ENCODE measurements at places on chromosomes 4 and X.

DNA sequence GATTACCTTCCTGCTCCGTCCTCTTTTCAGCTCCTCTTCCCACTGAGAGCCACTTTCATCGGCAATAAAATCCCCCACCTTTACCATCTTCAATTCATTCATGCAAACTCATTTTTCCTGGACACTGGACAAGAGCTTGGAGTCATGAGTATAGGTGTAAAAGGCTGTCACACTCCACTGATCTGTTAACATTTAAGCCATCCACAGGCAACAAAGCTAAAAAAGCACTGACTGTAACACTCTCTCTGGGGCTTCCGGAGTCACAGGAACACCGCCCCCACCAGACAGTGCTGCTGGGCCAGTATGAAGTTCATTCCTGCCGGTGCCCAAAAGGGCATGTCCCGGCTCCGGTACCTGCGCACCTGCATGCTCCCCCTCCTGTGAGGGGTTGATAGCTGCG, 38.5 kb downstream of the MAGEB5 start:
- DNase-seq = no peak

DNA sequence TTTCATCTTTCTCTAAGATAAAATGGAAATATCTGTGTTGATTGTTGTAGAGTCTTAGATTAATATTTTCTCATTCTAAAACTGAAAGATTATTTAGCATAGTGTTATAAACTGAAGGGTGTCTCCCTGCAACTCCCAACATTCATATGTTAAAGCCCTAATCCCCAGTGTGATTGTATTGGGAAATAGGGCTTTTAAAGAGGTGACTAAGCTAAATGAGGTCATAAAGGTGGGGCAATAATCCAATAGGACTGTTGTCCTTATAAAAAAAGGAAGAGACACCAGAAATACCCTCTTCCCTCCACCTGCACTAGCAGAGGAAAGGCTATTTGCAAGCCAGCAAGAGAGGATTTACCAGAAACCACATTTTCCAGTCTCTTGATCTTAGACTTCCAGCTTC, 1626.4 kb downstream of the C4orf33 start:
- DNase-seq = no peak

- no peak for DNase-seq
These were observed 274.8 kb upstream of the TENM3 start for GRCh38 chr4:181968371-181968770.

DNA sequence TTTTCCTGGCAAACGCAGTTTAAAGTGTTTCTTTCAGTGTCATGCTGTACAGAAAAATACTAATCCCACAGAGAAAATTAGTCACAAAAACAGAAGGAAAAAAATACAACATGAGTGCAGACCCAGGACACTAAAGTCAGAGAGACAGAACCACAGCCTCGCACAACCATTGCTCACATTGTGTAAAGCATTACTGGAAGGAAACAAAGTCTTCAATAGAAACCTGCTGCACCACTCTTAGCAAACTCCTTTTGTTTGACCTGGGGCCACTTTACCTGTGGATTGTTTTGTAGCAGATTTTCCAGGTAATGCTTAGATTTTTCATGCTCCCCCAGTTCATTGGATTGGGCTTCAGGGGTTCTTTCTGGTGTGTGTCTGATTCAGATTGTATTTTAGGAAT, 131.8 kb upstream of the TMLHE start:
- DNase-seq = no peak

DNA sequence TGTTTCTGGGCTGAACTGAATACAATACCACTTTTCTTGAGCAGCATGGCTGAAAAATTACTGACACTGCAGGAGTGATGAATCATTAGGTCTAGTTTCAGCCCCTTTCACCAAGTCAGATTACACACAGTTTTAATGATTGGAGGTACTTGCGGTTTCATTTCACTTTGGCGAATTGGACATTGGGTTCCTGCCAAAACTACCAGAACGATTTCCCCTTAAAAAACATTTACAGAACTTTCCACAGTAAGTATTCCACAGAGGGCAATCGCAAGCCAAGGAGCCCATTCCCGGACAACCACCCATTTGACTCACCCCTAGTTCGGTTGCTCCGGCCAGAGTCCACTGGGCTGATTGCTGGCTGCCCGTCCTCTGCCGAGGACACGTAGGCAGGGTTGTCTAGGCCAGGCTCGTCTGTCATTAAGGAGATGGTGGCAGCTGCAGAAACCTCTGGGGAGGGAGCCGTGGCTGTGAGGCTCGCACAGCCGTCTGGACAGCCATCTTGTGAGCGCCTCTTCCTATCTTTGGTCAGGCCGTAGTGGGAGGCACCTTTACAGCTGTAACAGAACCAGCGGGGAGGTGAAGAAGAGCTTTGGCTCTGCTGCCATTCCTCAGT, 83.5 kb downstream of the LNX1 start:
- no peak for DNase-seq

- no peak for DNase-seq
These were observed 96.2 kb downstream of the TSPAN7 start for GRCh38 chrX:38657562-38657961.

- DNase-seq = no peak
These were observed 1408.8 kb downstream of the PCDH19 start for GRCh38 chrX:99001286-99001685.

- no peak for DNase-seq
These were observed 133.8 kb downstream of the PDGFC start for GRCh38 chr4:156837625-156838345.

Measured in activated T-cell treated with anti-CD3 and anti-CD28 coated beads for 4 hours (primary cell).